Activated CD4-positive, alpha-beta T cell treated with anti-CD3 and anti-CD28 coated beads, Interleukin-2, amount 50 U/mL, for 24 hours (primary cell): ENCODE measurements at places on chromosomes 12 and 14.

DNA sequence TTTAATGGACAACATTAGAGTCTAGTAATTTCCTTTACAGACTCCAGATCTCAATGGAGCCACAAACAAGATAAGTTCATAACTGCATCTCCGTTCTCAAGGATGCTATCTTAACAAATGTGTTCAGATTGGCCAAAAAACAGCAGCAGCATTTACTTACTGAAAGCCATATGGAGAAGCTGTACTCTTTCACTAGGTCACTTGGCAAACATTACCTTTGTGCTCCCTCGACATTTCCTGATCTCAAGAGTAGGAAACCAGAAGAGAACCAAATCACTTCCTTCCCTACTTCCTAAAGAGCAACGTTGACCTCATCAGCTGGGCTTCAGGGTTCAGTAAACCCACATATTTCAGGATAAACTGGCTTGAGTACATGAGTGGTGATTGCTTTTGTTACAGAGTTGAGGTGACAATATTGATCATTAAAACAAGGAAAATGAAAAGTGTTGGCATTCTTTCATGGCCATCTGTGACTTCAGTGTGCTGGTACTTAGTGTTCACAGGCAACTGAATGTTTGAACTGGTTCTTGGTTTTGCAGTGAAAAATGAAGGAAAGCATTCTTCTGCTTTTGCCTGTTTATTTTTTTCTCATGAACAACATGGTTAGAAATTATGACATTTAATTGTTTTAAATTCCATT, 449.6 kb downstream of the TMEM117 start:
- DNase-seq: no peak

GRCh38 chr12:49818241-49818895, 9.8 kb downstream of the NCKAP5L start:
- DNase-seq: no peak

GRCh38 chr12:18224745-18225144, 36.6 kb upstream of the PIK3C2G start:
- DNase-seq: no peak

GRCh38 chr14:105413544-105413886, 6.1 kb upstream of the MTA1 start:
- DNase-seq: no peak

DNA sequence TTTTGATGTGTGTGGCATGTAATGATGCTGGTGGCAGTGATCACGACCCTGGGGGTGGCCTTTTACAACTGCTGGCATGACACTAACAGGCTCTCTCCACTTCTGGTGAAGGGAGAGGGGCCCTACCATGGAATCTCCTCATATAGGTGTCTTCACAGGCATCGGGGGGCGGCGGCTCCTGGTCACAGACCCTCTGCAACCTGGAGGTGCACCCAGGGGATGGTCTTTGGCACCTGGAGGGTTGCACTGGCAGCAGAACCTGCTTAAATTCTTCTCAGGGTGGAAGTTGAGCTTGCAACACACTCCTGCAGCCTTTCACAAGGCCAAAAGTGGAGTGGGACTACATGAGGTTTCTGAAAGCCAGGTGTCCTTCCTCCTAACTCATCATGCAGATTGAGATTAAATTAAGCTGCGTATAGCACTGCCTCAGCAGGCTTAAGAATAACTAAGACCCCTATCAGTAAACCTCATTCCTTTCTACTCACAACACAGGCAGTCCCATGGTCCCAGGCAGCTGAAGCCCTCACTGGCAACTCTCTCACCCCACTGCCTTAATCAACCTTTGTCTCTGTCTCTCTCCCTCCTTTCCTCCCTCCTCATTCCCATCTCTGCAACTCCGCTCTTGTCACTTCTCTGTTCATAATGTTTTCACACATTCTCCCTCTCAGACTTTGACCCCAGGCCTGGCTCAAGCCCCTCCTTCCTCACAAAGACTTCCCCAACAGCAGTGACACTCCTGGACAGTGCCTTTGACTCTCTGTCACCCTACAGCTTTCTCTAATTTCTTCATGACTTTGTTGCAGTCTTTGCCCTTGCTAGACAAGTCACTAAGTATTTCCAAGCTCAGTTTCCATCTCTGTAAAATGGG, 18.9 kb downstream of the NID2 start:
- DNase-seq: no peak

DNA sequence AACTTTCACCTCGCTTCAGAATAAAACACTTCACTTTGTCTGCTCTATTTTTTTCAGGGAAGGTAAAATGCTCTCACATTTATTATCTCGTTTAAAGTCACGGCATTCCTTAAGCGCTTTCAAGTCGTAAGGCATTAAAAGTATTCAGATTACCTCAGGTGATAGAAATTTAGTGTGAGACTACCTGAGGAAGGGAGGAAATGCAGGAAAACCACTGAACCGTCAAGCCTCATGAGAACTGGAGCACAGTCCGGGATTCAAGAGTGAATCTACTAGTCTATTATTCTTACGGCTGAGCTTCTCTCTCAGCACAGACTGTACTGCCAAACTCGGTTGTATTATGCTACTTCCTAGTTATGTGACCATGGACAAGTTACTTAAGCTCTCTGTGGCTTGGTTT, 8.3 kb upstream of the PPFIBP1 start:
- DNase-seq: no peak

- no peak for DNase-seq
These were observed 89.9 kb upstream of the CPNE8 start for GRCh38 chr12:38995249-38995648.

DNA sequence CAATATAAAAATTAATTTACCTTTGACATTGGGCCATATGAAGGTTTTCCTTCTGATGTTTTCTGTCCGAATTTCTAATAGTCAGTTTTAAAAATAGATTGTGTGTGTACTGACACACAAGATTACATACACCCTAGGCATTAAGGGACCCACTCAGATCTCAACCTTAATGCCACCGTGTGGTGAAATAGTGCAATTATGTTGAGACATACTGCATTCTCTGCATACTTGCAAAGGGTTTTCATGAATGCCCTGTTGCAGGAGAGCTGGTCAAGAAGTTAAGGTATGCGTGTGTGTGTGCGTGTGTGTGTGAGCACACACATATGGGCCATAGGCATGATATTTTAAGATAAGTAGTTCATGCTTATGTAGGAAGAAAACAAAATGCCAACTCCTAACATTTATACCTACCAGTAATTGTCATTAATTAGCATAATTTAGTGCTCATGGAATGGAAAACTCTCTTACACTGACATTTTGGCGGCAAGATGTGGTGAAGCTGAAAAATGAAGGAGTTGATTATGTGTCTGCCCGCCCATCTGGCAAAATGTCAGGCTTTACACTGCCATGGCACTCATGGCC, 58.8 kb downstream of the PIK3C2G start:
- DNase-seq: no peak

DNA sequence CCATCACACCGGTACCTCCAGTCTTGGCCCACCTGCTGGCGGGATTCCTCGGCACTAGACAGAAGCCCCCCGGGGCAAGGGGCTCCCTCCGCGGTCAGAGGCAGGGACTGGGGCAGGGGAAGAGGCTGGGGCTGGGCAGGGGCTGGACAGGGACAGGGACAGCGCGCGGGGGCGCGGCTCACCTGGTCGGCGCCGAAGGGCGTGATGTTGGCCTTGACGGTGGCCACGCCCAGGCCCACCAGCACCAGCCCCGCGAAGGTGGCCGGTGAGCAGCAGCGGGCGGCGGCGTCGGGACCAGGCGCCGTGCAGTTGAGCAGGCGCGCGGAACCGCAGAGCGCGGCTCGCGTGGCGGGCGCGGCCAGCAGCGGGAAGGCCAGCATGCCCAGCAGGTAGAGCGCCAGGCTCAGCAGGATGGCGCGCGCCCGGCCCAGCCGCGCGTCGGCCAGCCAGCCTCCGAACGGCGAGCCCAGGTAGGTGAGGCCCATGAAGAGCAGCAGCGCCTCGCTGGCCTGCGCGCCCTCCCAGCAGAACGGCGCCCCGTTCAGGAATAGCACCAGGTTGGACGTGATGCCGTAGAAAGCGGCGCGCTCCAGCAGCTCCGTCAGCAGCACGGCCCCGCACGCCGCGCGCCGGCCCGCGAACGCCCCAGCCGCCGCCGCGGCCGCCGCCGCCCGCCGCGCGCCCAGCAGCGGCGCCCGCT, 392 bp downstream of the SLC15A4 start:
- DNase-seq: no peak

GRCh38 chr12:132222096-132222807, 78.0 kb downstream of the NOC4L start:
- DNase-seq: no peak
